ENCODE measurements at places on chromosomes 16 and 17.

DNA sequence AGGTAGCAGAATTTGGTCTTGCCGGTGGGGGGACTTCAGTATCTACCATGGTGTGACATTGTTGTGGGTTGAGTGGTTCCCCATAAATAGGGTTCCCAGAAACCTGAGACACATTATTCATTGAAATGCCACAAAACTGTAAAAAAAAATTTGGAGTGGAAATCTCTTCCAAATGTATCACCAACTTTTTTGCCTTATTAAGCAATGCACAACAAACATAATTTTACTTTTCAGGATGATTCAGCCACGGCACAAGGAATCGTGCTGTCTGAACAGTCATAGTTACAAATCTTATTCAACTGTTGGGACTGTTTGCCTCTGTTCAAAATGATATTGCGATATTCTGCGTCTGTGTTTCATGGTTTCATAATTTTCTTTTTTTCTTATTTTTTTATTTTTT is 181.2 kb downstream of the NTN1 start:
- H3K27ac ChIP-seq, result no peak overlapping the region
- H3K4me1 ChIP-seq, result no peaks in the 10 kb centered on the region
- H3K4me3 ChIP-seq, result no peak overlapping the region
- no peaks in the 10 kb centered on the region for H3K27me3 ChIP-seq
- DNase-seq, result no peak

DNA sequence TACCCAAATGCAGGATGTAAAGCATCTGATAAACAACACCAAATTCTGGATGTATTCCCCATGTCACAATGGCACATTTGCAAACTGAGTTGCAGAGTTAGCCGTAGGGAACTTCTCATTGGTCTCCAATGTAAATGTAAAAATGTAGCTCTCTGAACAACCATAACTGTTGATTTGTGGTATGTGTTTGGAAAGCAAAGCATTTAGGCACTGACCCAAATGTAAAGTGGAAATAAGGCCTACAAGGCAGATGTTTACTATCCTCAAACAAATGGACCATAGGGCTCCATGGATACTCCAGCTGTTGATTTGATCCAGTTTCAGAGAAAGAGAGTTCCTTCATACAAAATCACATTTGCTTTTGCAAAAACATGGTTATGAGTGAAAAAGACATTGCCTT is 223.0 kb upstream of the ELAC2 start:
- no peak for DNase-seq
- no peaks in the 10 kb centered on the region for H3K4me1 ChIP-seq
- H3K4me3 ChIP-seq, result no peak overlapping the region
- H3K36me3 ChIP-seq, result no peaks in the 10 kb centered on the region
- no peak overlapping the region for H3K27ac ChIP-seq

- DNase-seq, result no peak
- H3K4me1 ChIP-seq, result no peaks in the 10 kb centered on the region
- H3K4me3 ChIP-seq, result no peak overlapping the region
Observed at GRCh38 chr17:30541802-30542201, 64.6 kb downstream of the GOSR1 start.

- H3K36me3 ChIP-seq, result no peaks in the 10 kb centered on the region
- DNase-seq, result no peak
- H3K4me3 ChIP-seq, result no peak overlapping the region
- no peaks in the 10 kb centered on the region for H3K4me1 ChIP-seq
Observed at GRCh38 chr17:73613271-73614233, 30.7 kb downstream of the SDK2 start.

DNA sequence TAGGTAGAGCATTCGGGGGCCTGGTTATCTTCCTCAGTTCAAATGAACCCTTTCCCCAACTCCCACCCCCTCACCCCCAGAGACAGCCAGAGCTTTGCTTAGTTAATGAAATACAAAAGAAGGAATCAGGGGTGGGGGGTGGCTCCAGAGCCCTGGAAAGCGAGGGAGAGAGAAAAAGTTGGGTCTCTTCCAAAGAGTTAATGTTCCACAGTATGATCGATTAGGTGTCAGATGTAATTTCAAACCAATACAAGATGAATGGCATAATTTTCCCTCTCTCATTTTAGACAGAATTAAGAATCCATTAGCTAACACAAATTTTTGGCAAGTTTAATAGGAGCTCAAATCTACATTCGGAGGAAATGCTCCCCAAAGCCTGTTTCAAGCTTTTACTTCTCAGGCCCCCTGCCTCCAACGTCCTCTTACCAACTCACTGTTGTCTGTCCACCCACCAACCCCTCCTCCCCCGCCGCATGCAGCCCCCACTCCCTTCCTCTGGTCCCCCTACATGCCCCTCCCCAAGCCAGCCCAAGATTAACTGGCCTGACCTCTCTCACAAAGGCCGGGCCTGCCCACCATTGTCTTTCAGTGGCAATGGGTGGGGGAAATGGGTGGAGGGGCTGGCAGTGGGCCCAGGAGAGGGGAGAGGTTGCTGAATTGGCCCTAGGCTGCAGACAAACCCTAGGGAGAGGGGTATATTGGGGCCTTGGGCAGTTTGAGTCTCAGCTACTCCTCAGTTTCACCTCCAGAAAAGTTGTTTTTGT is 28.2 kb downstream of the NEUROD2 start:
- no peak overlapping the region for H3K27ac ChIP-seq
- H3K4me1 ChIP-seq, result peaks cover 3% of the 10 kb centered on the region
- DNase-seq, result no peak
- peaks cover 6% of the 10 kb centered on the region for H3K27me3 ChIP-seq
- H3K4me3 ChIP-seq, result no peak overlapping the region

DNA sequence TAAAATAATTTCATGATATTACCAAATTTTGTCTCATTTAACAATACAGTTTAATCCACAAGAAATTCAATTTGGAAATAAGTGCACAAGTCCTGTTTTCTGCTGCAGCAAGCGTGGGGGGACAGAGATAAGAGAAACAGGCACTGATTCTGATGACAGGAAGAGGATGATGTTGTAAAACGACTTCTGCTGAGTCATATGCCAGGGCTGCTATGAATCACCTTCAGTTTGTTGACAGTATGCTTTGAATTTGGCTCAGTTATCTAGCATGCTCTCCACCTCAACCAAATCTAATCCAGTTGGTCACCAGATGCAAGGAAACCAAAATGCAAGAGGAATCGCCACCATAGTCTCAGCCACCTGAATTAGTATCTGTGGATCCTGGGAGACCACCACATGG is 244.1 kb upstream of the MON1B start:
- no peaks in the 10 kb centered on the region for H3K4me1 ChIP-seq
- H3K4me3 ChIP-seq, result no peak overlapping the region
- no peaks in the 10 kb centered on the region for H3K36me3 ChIP-seq
- no peak for DNase-seq
- H3K27ac ChIP-seq, result no peak overlapping the region
- H3K27me3 ChIP-seq, result no peaks in the 10 kb centered on the region

- peaks cover 8% of the 10 kb centered on the region for H3K4me1 ChIP-seq
- no peak overlapping the region for H3K27ac ChIP-seq
- H3K4me3 ChIP-seq, result no peak overlapping the region
- H3K36me3 ChIP-seq, result no peaks in the 10 kb centered on the region
- no peaks in the 10 kb centered on the region for H3K27me3 ChIP-seq
Observed at GRCh38 chr16:4085405-4085970, 30.8 kb downstream of the ADCY9 start.

- peak overlapping the region; percentile 61 for H3K27ac ChIP-seq
- peak overlapping the region; percentile 20 for H3K4me3 ChIP-seq
- H3K27me3 ChIP-seq, result no peaks in the 10 kb centered on the region
- no peak for DNase-seq
- peaks cover 34% of the 10 kb centered on the region for H3K4me1 ChIP-seq
Observed at GRCh38 chr17:7019839-7020519, 2.9 kb upstream of the BCL6B start.

GRCh38 chr17:17921192-17922069 is 50.8 kb downstream of the TOM1L2 start:
- H3K36me3 ChIP-seq, result no peaks in the 10 kb centered on the region
- peaks cover 69% of the 10 kb centered on the region for H3K4me1 ChIP-seq
- peak overlapping the region; percentile 93 for H3K27ac ChIP-seq
- no peak overlapping the region for H3K4me3 ChIP-seq
- peak; percentile 93 for DNase-seq

- H3K4me1 ChIP-seq, result no peaks in the 10 kb centered on the region
- H3K36me3 ChIP-seq, result peaks cover 66% of the 10 kb centered on the region
- no peak overlapping the region for H3K27ac ChIP-seq
- DNase-seq, result no peak
- no peaks in the 10 kb centered on the region for H3K27me3 ChIP-seq
Observed at GRCh38 chr16:19542138-19542821, 13.2 kb upstream of the VPS35L start.

- DNase-seq, result no peak
- H3K27me3 ChIP-seq, result no peaks in the 10 kb centered on the region
- no peak overlapping the region for H3K4me3 ChIP-seq
- H3K27ac ChIP-seq, result no peak overlapping the region
Observed at GRCh38 chr17:1104222-1104621, 75.6 kb downstream of the ABR start.

GRCh38 chr17:81345228-81346089 is 49.8 kb upstream of the BAHCC1 start:
- peaks cover 27% of the 10 kb centered on the region for H3K4me1 ChIP-seq
- peak; percentile 93 for DNase-seq
- H3K27me3 ChIP-seq, result no peaks in the 10 kb centered on the region
- H3K27ac ChIP-seq, result peak overlapping the region; percentile 75
- H3K4me3 ChIP-seq, result peak overlapping the region; percentile 86

GRCh38 chr16:85261657-85262557 is 149.6 kb upstream of the CIBAR2 start:
- H3K27ac ChIP-seq, result no peak overlapping the region
- H3K36me3 ChIP-seq, result no peaks in the 10 kb centered on the region
- H3K4me1 ChIP-seq, result 0 out of 2 replicates have a peak, but pooled peaks cover 3% of the 10 kb centered on the region
- H3K4me3 ChIP-seq, result no peak overlapping the region

- H3K4me3 ChIP-seq, result no peak overlapping the region
- no peak overlapping the region for H3K27ac ChIP-seq
- H3K27me3 ChIP-seq, result no peaks in the 10 kb centered on the region
- H3K4me1 ChIP-seq, result no peaks in the 10 kb centered on the region
- H3K36me3 ChIP-seq, result no peaks in the 10 kb centered on the region
Observed at GRCh38 chr16:6363896-6364607, 968.6 kb upstream of the RBFOX1 start.

GRCh38 chr17:8836821-8837562 is 30.5 kb downstream of the PIK3R6 start:
- H3K4me3 ChIP-seq, result no peak overlapping the region
- no peaks in the 10 kb centered on the region for H3K27me3 ChIP-seq
- H3K36me3 ChIP-seq, result no peaks in the 10 kb centered on the region
- H3K27ac ChIP-seq, result no peak overlapping the region

DNA sequence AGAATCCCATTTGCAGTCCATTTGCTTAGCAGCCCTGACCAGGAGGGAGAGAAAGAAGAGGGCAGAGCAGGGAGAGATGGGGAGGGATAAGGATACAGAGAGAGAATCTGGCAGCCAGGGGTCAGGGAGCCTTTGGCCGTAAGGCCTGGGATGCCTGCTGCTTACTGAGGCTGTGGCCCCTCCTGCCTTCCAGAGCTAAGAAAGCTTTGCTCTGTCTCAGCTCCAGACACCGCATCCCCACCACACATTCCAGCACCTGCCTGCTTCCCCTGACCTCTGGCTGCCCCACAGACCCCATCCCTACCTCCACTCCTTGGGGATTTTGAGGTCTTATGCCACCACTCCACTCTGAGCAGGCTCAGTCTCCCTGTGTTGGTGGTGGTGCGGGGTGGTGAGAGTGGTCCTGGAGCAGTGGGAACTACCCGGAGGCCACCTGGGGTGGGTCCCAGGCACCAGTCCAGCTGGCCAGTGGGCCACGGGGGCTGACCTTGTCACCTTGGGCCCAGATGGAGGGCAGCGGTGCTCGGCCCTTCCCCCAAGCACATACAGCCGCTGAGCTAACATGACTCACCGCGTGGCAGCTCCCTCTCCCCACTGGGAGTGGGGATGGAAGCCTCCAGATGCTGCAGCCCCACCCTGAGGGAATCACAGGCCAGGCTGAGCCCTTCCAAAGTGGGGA is 58.3 kb downstream of the RAI1 start:
- H3K27ac ChIP-seq, result peak overlapping the region; percentile 44
- no peaks in the 10 kb centered on the region for H3K27me3 ChIP-seq
- DNase-seq, result peak; percentile 76
- H3K4me1 ChIP-seq, result peaks cover 80% of the 10 kb centered on the region

DNA sequence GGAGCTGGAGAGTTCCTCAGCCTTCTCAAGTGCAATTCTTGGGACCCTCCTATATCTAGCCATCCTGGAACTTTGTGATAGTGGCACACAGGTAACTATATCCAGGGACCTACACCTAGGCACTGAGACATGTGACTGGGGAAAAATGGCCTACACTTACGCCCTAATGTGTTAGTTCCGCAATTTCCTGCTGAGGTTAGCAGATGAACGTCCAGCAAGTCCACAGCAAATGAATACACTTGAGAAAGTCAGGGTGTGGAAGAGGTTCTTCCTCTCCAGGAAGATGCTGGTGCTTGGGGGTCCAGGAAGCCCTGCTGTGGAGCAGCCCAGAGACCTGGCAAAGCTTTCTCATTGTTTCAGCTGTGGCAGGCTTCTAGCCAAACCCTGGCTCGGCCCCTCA is 20.8 kb downstream of the PIK3R5 start:
- peaks cover 16% of the 10 kb centered on the region for H3K4me1 ChIP-seq
- H3K36me3 ChIP-seq, result no peaks in the 10 kb centered on the region
- H3K27ac ChIP-seq, result no peak overlapping the region
- H3K4me3 ChIP-seq, result no peak overlapping the region
- no peak for DNase-seq
- H3K27me3 ChIP-seq, result no peaks in the 10 kb centered on the region

DNA sequence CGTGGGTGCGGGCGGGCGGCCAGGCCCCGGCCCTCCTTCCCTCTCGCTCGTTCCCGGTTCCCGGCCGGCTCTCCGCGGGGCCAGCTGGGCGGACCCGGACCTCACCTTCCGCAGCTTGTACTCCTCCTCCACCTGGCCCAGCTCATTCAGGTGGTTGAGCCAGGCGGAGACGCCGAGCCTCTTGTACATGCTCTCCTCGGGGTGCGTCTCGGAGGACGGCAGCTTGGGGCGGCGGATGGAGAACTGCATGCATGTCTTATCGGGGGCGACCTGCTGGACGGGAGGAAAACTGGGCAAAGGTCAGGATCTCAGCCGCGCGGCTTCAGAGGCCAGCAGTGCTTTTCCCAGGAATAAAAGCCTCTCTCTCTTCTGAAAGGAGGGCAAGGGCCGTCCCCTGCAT is 85.4 kb downstream of the TBC1D16 start:
- peaks cover 54% of the 10 kb centered on the region for H3K4me1 ChIP-seq
- no peaks in the 10 kb centered on the region for H3K27me3 ChIP-seq
- no peak overlapping the region for H3K4me3 ChIP-seq
- peak overlapping the region; percentile 90 for H3K27ac ChIP-seq
- H3K36me3 ChIP-seq, result peaks cover 43% of the 10 kb centered on the region
